ENCODE measurements at places on chromosomes 2 and 18.

DNA sequence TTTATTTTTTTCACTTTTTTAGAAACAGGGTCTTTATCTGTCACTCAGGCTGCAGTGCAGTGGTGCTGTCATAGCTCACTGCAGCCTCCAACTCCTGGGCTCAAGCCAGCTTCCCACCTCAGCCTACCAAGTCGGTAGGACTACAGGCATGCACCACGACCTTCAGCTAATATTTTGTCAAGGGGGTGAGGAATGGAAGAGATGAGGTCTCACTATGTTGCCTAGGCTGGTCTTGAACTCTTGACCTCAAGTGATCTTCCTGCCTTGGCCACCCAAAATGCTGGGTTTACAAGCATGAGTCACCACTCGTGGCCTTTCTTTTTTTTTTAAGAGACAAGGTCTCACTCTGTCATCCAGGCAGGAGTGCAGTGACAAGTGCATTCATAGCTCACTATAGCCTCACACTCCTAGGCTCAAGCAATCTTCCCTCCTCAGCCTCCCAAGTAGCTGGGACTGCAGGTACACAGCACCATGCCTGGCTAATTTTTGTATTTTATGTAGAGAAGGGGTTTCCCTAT, 13.4 kb downstream of the PPP1R7 start:
- DNase-seq, result no peak

- DNase-seq, result no peak
Observed at GRCh38 chr2:71379086-71379485, 47.5 kb downstream of the ZNF638 start.

DNA sequence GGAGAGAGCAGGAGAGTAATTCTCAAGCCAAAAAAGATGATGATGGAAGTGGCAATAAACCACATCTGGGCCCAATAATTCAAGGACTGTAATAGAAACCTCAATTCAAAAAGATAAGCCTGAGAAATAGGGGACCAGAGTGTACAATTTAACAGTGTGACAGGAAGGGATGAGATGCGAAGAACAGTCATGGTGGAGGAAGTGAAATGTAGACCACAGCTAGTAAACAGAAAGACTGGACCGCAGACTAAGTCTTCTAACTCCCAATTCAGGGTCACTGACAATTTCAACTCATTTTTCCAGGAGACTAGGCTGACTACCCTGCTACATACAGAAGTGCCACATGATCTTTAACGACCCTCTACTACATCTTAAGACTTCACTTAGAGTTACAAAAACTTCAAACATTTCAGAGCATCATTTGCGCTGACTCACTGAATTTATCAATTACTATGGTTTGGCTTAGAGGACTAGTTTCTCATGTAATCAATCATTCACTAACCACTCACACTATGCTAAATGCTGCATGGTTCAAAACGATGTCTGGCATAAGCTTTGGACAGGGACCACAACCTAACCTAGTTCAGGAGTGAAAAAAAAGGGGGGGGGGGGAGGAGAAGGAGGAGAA, 9.0 kb downstream of the CUL3 start:
- DNase-seq, result no peak

DNA sequence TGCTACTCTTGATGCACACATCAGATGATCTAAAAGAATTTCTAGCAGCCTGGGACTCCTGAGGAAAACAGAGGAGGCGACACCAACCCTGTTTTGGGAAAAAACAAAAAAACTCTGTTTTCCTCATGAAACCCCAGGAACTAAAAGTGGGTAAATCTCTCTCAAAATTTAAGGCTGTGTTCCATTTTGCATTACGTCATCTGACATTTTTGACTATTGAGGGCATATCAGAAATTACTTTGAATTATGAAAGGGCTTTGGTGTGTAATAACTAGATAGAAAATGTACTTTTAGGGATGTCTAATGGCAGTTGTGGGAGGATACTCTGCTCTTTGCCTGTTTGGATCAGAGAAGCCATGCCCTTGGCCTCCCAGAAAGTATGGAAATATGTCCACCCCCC, 963.0 kb downstream of the CNTNAP5 start:
- DNase-seq, result no peak

- DNase-seq, result no peak
Observed at GRCh38 chr18:7272311-7273049, 41.6 kb downstream of the LRRC30 start.

DNA sequence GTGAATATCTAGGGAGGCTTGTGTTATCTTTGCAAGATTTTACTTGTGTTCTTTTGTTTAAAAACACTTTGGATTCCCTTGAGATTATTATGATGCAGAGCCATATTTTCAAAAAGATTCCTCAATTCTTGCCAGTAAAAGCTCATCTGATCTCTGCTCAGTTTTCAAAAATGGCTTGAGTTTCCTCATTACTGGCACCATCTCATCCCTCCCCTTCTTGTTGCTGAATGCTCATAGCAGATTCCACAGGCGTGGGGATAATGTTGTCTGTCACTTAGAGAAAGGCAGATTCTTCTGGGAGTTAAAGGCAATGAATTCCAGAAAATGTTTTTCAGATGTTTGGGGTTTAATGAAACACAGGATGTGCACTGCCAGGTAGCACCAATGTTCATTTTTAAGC, 170.4 kb upstream of the TANK start:
- DNase-seq, result no peak

DNA sequence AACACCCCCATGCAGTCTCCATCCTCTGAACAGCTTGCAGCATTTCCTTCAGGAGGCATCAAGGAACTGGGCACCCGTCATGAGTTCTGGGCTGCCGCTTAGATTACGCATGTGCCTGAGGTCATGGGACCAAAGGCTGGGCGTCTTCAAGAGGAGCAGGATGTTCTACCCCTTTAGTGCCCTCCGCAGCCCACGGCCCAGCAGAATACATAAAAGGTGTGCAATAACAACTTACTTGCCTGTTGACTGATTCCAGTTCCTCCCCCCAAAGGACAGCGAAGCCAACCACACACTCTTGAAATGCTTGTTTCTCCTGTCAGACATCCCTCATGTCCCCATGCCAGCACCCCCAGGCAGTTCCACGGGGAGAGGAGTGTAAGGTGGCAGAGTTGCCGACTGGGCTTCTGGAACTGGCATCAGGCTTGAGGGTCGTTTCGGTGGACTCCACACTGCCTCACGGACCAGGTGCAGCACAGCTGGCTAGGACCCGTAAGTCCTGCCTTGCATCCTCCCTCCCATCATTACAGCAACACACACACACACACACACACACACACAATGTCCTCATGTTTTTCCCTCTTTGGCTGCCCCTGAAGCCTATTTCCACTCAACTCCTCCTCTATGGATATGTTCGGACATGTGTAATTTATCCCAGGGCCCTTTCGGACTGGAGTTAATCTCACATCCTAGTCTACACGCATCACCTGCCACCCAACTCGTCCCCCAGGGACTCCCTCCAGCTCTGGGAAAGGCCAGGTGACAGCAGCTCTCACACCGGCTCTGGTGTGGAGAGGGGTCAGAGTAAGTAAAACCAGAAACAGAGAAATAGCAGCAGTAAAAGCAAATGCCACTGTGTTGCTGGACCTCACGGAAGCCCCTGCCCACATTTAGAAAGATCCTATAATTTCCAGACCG, 200.7 kb downstream of the BCL11A start:
- DNase-seq, result peak; percentile 50
